ENCODE measurements at places on chromosomes 5 and 9.

GRCh38 chr5:43631182-43631910, 28.4 kb downstream of the NNT start:
- peak; percentile 30 for DNase-seq

GRCh38 chr9:91757782-91758181, 192.2 kb downstream of the ROR2 start:
- DNase-seq = no peak

DNA sequence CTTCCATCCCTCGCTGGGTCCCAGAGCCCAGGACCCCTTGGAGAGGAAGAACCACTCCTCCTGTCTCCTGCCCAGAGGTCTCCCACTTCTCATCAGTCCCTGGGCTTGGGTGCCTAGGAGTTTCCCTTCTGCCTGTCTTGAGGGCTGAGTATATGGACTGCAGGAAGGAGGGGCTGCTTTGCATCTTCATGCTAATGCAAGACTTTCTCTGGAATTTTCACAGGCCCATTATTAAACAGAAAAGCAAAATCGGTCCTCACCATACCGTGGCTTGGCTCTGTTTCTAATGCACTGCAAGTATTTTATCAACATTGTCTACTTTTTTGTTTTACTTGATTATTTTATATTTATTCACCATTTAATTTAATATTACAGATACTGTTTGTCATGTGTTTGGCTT, 34.5 kb downstream of the TRIO start:
- DNase-seq = no peak

GRCh38 chr9:121744002-121744686, 92.7 kb downstream of the DAB2IP start:
- no peak for DNase-seq

- no peak for DNase-seq
Measured at GRCh38 chr5:162496100-162496808, 428.7 kb downstream of the GABRG2 start.

DNA sequence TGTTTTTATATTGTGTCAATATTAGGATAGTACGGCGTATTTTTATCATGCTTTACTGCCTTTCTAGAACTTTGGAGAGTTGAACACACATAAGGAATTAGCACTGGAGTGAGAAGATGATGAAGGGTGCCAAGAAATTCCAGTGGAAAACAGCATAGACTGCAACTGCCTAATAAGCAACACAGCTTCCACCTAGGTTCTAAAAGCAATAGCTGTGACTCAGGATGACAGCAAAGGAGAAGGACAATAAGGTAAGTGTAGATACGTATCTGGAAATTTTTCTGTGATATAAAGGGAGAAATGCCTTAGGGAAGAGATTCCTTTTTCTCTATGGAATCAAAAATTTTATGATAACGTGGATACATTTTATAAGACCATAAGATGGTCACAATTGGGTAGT, 7.4 kb downstream of the PTPRD start:
- DNase-seq = no peak

DNA sequence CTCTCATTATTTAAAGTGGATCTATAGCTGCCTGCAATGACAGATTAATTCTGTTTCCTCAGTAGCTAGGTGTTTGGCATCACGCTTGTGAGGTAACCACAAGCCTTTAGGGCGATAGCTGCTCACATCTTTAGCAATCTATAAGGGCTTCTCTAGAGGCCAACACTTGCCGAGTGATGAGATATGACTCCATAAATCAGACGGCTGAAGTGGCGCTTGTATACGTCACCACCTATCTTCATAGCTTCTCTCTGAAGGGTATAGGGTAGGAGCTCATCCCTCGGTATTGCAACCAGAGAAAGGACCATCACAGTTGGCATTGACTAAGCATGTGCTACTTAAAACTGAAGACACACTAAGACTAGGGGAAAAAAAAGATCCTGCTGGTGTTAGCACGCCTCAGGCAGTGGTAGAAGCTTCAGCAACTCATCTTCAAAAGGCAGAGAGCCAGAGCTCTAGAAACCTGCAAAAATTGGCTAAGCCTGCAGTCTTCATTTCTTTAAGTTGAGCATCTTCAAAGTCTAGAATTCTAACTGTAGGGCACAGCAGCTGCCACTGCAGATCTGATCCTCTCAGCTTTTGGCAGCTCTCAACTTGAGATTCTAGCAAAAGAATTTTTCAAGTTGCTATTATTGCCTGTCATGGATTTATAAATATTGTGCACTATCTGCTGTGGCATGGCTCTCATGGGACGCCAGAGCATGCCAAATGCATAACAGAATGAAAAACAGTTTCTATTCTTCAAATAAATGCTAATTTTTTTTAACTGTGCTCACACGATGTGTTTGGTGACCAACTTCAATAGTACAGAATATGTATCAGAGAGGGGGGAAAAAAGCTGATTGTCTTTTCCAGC, 37.5 kb downstream of the PSMB7 start:
- DNase-seq = no peak

DNA sequence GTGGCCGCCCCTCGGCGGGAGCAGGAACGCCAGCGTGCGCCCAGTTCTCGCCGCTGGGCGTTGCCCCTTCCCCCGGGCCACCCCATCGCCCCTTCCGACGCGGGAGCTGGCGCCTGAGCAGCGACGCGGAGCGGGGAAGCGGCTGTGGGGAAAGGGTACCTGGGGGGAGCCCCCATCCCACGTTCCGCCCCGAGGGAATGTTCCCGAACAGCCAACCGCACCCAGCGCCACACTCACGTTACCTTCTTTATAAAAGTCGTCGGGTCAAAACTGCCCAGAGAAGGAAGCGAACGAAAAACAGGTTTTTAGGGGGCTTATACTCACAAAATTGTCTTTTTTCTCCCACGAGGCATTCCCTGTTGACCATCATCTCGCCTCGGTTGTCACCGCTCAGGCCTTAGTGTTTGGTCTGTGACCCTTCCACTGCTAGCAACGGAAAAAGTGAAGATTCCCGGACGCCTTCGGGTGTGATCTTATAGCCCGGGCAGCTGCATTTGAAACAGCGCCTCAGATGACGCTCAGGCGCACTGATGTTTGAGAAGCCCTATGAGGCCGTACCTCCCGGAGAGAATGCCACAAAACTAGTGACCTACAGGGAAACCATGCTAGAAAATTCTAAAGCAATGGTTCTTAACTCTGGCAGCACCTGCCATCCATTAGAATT, 475 bp upstream of the GOLM1 start:
- DNase-seq = peak; percentile 22

DNA sequence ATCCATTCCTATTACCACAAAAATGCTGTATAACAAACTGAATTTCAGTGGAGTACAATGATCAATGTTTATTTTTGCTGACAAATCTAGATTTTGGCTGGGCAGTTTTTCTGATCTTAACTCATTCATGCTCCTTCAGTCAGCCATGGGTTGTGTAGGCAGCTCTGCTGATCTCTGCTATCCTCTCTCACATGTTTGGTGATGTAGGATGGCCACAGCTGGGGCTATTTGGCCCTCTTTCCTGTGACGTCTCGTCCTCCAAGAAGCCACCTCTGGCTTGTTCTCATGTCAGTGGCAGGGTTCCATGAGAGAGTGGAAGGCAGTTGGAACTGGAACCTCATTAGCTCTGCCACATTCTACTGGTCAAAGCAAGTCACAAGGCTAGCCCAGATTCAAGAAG, 8.9 kb downstream of the NLN start:
- DNase-seq = no peak

DNA sequence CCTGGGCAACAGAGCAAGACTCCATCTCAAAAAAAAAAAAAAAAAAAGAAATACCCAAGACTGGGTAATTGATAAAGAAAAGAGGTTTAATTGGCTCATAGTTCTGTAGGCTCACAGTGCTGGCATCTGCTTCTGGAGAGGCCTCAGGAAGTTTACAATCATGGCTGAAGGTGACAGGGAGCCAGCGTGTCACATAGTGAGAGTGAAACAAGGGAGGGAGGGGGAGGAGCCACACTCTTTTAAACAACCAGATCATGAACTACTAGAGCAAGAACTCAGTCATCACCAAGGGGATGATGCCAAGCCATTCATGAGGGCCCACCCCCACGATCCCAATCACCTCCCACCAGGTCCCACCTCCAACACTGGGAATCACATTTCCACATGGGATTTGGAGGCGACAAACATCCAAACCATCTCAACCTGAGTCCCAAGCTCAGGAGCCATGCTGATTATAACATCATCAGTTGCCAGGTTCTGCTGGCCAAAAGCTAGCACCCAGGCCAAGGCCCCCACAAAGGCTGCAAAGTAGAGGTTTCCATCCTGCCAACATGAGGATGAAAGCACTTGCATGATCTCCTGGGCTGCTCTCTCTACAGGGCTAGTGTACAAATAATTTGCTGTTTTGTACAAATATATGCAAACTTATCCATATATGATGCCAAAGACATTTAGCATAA, 15.3 kb downstream of the DENND1A start:
- DNase-seq = no peak

DNA sequence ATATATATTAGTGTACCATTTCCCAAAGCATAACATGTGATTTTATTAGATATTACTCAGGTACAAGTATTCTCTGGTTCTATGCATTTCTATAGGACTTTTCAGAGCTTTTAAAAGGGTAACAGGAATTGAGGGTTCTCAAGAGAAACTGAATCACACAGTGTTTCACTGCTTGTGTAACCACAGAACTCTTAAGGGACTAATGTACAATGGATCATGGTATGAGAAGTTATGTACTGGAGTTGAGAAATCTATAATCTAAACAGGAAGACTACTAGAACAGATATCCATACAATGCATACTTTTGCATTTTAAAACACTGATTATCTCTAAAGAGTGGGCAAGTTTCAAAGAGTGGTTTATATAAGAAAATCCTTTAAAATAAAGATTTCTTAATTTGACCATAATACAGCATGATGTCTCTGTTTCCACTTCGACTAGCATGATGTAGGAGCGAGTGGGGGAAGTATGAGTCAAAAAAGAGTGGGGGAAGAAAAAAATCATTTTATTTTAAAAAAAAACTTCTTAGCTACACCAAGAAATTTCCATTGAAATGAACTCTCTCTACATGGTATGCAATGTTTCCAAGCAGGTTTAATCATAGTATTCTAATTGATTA, 183.5 kb downstream of the RFX3 start:
- no peak for DNase-seq

- no peak for DNase-seq
Measured at GRCh38 chr9:133076691-133077090, 14.9 kb downstream of the CEL start.

- DNase-seq = no peak
Measured at GRCh38 chr5:74336297-74336696, 304.2 kb downstream of the ENC1 start.

DNA sequence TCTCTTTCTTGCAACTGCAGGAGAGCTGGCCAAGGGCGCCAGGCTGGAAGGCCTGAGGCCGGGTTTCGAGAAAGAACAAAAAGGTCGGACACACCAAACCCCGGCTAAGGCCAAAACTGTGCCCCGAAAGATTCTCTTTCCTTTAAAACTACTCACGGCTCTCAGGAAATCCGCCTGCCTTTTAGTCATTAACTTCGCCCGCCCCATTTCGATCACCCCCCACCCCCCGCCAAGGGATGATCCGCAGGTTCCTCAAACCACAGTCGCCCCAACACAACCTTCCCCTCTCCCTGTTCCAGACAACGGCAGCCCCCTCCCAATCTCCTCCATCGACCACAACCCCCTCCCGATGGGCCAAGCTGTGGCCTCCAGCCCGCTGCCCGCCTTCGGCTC, 536 bp downstream of the FEM1C start:
- peak; percentile 78 for DNase-seq

DNA sequence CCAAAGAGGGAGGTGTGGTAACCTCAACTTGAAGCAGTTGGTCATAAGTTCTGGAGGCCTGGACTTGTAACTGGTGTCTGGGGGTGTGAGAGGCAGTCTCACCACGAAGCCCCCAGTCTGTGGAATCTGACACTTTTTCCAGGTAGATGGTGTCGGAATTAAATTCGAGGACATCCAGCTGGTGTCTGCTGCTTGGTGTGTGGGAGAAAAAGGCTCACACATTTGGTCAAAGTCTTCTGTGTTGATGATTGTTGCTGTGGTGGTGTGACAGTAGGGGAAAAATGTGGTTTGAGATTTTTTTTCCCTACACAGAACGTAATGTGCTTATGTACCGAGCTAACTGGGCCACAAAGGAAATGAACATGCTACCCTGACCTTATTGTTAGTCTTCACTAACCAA, 251.9 kb downstream of the MAT2B start:
- DNase-seq = no peak

GRCh38 chr9:88243736-88244135, 105.5 kb upstream of the SPATA31C2 start:
- no peak for DNase-seq

- DNase-seq = no peak
Measured at GRCh38 chr5:67092535-67092934, 104.1 kb downstream of the CD180 start.

DNA sequence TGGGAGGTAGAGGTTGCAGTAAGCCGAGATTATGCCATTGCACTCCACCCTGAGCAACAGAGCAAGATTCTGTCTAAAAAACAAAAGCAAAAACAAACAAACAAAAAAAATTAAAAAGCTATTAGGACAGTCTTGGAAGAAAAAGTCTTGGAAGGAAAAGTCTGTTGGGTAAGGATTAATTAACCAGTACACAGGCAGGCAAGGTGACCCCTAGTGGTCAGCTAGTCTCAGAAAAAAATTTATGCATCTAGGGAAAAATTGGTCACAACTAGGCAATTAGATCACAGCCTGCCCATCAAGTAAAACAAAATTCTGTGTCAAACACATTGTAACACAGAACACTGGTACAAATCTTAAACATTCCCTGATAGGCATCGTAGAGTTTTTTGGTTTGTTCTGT, 6.7 kb upstream of the ANKRD18B start:
- DNase-seq = peak; percentile 16

DNA sequence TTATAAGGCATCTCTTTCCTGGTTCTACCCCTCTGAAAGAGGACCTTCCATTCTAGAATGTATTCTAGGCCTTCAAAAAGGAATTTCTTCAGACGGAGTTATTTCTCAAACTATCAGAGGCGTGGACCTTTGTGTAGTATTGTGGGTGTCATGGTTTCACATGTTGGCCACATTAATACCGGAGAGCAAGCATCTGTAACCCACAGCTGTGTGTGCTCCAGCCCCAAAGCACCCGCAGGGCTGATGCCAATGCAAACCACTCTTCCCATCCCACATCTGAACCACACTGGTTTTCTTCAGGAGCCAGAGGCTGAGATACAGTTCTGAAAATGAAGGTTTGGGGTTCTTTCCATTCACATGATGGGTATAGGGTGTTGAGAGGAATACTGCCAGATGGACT, 127.1 kb downstream of the BNC2 start:
- DNase-seq = no peak

GRCh38 chr5:101539315-101539714, 636.2 kb upstream of the ST8SIA4 start:
- DNase-seq = no peak

GRCh38 chr9:123447934-123448646, 92.1 kb downstream of the CRB2 start:
- DNase-seq = no peak

- no peak for DNase-seq
Measured at GRCh38 chr9:127614961-127615360, 2.9 kb downstream of the STXBP1 start.

- DNase-seq = peak; percentile 25
Measured at GRCh38 chr5:175478384-175479124, at the start of gene SFXN1. TSS of gene SFXN1 (plus strand) at chr5:175478560. CDS start at chr5:175492104, 13,544 bp downstream.

GRCh38 chr9:27385606-27386322, 88.8 kb upstream of the EQTN start:
- no peak for DNase-seq
